ENCODE measurements at places on chromosomes 1 and 21.

DNA sequence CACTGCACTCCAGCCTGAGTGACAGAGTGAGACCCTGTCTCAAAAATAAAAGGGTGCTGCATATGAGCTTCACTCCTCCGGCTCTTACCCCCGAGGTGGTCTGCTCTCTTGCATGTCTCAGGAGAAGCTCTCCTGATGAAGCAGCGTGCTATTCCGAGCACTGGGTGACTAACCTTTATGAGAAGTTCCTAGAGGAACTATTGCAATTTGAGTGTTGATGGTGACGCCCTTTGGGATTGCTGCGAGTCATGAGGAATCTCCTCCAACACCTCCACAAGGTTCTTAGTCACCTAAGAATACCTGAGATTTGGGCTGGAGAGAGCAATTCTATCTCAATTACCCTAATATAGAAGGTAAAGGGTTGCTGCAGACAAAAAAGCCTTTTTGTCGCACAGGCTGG lies 40.8 kb upstream of the TINAGL1 start:
- no peak for DNase-seq

GRCh38 chr1:7993593-7994479 lies 32.3 kb downstream of the ERRFI1 start:
- no peak for DNase-seq

GRCh38 chr1:3454811-3455618 lies 550 bp downstream of the ARHGEF16 start:
- no peak for DNase-seq

GRCh38 chr1:153978274-153978909 lies 918 bp upstream of the JTB start:
- DNase-seq = no peak

DNA sequence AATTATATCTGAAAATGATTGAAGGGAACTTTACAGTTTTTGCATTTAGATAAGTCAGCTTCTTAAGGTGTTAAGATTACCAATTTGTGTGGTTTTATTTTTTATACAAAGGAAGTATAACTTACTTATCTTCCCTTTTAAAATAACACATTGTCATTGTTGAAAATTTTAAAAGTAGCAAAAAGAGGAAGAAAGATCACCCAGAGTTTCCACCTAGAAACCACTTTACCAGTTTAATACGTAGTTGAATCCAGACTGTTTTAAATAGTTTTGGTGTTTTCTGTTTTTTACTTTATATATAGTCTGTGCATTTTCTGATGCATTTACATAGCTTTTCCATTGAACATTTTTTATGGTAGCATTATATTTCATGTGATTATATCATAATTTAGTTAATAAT lies 6.1 kb downstream of the CCDC18 start:
- DNase-seq = no peak

DNA sequence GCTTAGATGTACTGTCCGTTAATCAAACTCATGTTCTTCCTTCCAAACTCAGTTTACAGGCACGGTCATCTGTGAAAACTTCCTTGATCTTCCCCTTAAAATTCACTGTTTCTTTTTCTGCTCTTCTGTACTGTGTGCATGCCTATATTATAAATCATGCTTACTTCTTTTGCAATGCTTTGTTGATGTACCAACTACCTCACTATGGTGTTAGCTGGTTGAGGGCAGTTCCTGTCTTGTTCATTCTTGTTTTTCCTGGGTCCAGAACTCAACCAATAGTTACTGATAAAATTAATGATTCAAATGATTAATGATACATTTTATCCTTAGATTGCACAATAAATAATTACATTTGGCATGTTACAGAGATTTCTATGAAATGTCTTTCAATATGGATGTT lies 163.8 kb downstream of the CHRM3 start:
- DNase-seq = no peak

DNA sequence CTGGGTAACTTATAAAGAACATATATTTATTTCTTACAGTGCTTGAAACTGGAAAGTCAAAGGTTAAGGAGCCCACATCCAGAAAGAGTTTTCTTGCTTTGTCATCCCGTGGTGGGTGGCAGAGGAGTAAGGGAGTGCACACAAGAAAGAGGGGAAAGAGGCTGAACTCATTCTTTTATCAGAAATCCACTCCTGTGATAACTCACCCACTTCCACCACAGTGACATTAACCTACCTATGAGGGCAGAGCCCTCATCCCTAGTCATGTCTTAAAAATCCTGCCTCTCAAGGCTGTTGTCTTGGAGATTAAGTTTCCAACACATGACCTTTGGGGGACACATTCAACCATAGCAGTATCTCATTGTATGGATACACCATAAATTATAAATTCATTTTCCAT lies 32.5 kb upstream of the RGS4 start:
- DNase-seq = no peak

DNA sequence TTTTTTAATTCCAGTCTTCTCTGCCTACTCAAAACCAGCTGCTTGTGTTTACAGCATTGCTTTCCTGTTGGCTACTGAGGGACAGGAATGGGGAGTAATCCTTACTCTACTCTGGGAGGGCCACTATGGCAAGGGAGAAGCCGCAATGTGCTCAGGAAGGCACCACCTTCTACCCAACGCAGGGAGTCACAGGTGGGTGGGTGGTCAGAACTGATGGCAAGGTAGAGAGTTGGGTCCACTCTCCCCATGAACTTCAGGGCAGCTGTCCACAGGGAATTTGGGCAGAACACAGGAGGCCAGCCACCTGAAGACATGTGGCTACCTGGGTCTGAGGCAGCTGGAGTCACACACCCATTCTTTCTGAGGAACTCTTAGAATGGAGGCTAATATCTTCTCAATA lies 40.5 kb upstream of the HMGB4 start:
- no peak for DNase-seq

DNA sequence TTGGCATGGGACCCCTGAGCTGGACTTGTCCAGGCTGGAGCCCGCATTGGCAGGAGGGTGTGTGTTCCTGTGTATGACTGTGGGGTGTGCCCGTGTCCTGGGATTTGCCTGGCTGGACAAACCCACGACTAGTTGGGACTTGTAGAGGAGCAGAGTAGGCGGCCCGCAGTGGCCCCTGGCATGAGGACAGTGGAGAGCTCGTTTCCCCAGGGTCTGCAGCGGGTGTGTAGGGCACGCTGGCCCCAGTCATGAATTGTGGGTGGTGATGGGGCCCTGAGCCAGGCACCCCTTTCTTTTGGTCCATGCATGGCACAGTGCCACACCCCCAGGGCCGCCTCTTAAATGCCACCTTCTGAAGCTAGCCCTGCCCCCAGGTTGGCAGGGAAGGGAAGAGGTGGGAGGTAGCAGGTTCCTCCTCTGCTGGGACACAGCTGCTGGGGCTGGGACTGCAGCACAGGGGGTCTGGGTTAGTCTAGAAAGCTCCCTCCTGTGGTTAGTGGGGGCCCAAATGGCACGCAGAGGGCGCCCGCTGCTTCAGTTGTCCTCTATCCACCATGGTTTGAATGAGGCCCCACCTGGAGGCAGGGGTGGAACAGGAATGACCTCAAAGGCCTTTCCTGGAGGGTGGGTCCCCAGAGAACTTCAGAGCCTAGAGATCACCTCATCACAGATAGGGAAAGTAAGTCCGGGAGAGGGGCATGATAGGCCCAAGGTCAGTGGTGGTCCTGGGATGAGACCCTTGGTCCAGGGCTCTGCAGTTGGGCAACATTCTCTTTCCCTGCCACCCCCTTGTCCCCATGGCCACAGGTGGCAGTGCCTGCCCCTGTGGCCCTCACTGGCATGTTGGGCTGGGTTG lies 4.1 kb downstream of the CROCC start:
- DNase-seq = no peak

- DNase-seq = no peak
Measured at GRCh38 chr1:245375789-245376460, 221.1 kb downstream of the KIF26B start.

GRCh38 chr1:223504741-223505140 lies 111.5 kb downstream of the CCDC185 start:
- DNase-seq = no peak

DNA sequence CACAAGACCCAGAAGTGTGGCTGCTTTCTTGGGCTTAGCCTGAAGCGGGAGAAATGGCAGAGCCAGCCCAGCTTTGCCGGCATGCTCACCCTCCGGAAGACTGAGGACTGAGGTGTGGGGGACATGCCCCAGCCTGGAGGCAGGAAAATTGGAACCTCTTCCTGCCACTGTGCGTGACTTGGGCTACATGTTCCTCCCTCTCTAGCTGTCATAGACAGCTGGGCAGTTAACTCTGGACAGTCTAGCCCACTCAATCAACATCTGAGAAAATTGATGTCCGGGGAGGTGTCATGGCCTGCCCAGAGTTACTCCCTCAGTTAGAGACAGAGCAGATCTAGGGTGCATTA lies 59.7 kb downstream of the UBE2T start:
- DNase-seq = no peak

- DNase-seq = no peak
Measured at GRCh38 chr1:14067711-14068110, 367.7 kb downstream of the PRDM2 start.

DNA sequence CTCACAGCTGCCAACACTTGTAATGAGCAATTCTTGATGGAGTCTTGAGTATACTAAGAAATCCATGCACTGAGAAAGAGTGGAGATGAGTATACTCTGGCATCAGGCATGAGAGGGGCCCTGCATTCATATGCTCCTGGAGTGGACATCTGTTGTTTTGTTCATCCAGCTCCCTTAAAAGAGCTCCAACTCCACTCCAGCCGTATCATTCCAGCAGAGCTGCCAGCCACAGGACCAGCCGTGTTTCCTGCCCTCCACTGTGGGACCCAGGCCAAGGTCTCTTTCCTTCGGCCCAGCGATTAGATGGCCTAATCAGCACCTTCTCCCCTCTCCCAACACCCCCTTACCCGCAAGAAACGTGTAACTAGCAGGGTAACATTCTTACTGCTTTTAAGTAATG lies 144.5 kb downstream of the OMA1 start:
- DNase-seq = peak; percentile 85

GRCh38 chr1:32266921-32267591 lies 16.0 kb downstream of the LCK start:
- DNase-seq = no peak

GRCh38 chr1:19083081-19083480 lies 126.6 kb upstream of the IFFO2 start:
- no peak for DNase-seq

- peak; percentile 76 for DNase-seq
Measured at GRCh38 chr21:17542371-17543011, 29.6 kb downstream of the CXADR start.

GRCh38 chr1:201145132-201145531 lies 9.1 kb downstream of the TMEM9 start:
- peak; percentile 54 for DNase-seq

- DNase-seq = no peak
Measured at GRCh38 chr1:80293818-80294217, 1287.3 kb upstream of the ADGRL4 start.

- no peak for DNase-seq
Measured at GRCh38 chr1:178388418-178389145, 108.2 kb downstream of the CLEC20A start.

DNA sequence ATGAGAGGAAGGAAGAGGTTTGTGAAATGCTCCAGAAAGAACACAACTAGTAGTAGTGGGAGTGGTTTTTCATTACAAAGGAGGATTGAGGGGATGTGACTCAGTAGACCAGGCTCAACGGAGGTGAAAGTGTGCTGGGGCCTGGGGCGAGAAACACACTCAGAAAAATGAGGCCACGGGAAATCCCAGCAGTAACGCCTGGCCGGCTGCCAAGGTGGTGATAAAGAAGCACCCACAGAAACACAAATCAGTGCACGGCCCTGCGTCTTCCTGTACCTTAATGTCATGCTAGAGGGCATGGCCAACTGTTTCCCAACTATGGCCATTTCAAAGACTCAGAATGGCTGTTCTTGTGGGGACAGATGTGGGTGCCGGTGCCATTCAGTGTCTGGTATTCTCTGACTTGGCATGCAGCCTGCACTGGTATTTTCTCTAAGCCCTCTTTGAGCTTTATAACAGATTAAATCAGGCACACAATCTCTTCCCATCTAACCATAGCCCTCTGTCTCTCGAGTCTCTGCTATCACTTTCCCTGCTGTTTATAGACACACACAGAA lies 38.2 kb downstream of the URB2 start:
- peak; percentile 38 for DNase-seq

DNA sequence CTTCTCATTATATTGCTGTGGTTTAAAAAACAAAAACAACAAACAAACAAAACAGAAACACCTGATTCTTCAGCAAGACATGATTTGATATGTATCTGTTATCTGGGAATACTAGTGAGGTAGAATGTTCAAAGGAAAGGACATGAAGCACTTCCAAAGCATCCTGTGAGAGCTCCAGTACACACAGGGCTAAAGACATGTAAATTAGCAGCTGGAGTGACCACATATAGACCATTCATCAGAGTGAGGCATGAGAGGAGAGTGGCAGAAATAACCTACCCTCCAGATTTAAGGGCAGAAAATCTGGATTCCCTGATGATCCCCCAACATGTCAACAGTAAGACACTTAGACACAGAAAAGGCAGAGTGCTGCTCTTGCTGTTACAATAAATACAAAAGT lies 260.5 kb upstream of the CHRM3 start:
- DNase-seq = no peak

- no peak for DNase-seq
Measured at GRCh38 chr1:100526894-100527293, 11.0 kb upstream of the GPR88 start.

- peak; percentile 40 for DNase-seq
Measured at GRCh38 chr1:112298558-112298957, 97.5 kb upstream of the CTTNBP2NL start.

DNA sequence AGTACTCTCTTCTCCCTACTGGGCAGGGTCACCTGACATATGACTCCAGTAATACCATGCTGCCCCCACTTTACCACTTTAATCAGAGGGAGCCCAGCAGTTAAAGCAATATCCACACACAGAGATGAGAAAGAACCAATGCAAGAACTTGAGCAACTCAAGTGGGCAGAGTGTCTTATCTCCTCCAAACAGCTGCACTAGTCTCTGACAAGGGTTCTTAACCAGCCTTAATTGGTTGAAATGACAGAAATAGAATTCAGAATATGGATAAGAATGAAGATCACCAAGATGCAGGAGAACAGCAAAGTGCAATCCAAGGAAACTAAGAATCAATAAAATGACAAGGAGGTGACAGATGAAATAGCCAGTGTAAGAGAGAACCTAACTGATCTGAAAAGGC lies 91.0 kb downstream of the KCNT2 start:
- no peak for DNase-seq

GRCh38 chr1:246004301-246004700 lies 502.8 kb downstream of the SMYD3 start:
- no peak for DNase-seq

GRCh38 chr1:180163041-180163440 lies 8.4 kb downstream of the QSOX1 start:
- no peak for DNase-seq
